ENCODE measurements at places on chromosomes 4 and X.

GRCh38 chr4:67401902-67402301 is 143.4 kb downstream of the CENPC start:
- DNase-seq = no peak

DNA sequence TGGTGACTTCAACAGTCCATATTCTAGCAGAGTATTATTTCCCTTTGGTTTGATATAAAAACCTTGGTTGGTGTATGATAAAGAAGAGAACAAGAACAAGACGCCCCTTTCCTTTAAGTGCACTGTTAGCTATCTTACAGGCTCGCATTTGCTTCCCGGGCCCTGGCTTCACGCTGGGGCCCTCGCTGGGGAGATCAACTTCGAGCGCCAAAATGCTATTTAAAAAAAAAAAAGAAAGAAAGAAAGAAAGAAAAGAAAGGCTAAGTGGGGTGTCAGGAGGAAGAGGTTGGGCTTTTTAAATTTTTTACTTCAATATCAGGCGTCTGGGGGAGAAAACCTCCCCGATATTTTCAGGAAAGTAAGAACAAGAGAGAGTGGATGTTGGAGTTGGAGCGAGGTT is 11.7 kb downstream of the ARX start:
- no peak for DNase-seq

DNA sequence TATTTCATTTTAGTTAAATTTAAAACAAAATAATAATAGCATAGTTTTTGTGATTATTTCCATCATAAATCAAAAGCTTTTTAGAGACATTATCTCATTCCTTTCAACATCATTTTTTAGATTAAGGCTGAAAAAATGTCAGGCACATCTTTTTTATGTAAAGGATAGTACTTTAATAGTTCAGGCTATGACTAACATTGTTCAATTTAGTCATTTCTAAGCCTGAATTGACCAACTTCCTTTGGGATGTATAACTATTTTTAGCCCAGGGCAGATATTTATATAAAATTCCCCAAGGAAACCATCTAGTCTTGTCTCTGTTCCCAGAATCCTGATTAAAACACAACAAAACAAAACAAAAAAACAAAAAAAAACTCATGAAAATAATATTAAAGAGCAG is 145.6 kb upstream of the PCDH18 start:
- no peak for DNase-seq

DNA sequence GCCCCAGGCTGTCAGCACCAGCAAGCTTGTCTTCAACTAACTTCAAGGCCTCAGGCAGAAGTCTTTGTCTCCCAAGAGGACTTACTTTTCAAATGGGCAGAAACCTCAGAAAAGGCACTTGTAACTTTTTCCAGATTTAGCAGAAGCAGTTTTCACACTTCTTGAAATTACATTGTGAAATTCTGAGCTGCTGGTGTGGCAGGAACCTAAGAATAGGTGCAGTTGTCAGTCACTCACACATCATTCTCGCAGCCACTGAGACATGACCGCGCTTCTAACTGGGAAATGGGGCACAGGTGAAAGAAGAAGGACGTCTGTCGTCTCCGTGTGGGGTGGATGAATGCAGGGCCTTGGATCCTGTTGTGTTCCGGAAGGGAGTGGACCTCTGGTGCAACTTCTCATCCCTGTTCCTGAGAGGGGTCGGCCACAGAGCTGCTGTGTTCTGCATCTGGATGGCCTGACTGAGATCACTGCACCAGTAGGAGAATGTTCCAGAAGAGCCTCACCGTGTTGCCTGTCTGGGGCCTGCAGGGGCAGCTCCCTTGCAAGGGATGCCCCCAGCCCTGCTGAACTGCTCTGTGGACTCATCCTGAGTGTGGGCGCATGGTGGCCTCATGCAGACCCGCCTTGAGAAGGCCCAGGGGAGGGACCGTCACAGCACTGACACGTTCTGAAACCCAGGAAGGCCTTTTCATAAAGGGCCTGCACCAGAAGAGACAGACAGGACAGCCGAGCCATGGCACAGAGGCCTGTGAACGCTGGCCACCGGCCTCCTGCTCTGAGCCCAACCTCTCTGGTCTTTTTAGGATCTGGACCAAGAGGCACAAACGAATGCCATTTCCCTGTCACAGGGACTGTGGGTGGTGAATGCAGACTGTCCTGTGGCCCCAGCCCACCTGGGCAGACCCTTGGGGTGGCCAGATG is 18.7 kb downstream of the NAT8L start:
- DNase-seq = no peak

GRCh38 chr4:75849461-75849860 is 52.8 kb downstream of the PPEF2 start:
- DNase-seq = no peak

GRCh38 chr4:111992351-111993168 is 152.7 kb upstream of the FAM241A start:
- DNase-seq = no peak

DNA sequence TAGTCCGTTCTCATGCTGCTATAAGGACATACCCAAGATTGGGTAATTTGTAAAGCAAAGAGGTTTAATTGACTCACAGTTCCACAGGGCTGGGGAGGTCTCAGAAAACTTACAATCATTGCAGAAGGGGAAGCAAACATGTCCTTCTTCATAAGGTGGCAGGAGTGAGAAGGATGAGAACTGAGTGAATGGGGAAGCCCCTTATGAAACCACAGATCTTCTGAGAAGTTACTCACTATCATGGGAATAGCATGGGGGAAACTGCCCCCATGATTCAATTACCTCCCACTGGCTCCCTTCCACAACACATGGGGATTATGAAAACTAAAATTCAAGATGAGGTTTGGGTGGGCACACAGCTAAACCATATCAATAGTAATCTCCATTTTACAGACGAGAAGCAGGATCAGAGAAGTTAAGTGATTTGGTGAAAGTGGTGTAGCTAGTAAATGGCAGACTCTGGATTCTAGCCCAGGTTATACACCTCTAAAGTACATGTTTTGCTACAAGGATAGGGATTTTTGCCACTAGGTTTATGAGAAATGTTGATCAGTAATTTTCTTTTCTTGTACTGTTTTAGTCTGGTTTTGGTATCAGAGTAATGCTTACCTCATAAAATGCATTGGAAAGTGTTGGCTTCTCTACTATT is 47.3 kb upstream of the C1GALT1C1 start:
- DNase-seq = no peak

DNA sequence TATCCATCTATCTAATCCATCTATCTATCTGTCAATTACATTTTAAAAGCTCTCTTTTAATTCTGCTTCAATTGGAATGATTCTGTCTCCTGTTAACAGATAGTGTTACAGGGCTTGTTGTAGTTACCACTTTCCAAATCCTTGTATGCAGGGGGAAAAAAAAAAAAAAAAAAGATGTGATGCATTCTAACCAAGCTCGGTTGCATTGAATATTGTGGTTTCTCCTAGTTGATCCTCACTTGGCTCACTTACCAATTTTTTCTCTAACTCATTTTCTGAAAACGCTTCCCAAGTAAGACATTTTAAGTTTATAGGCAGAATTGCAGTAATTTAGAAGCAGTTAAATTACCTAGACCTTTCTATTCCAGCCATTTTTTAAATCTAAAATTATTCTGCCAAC is 327.9 kb upstream of the PITX2 start:
- DNase-seq = no peak

DNA sequence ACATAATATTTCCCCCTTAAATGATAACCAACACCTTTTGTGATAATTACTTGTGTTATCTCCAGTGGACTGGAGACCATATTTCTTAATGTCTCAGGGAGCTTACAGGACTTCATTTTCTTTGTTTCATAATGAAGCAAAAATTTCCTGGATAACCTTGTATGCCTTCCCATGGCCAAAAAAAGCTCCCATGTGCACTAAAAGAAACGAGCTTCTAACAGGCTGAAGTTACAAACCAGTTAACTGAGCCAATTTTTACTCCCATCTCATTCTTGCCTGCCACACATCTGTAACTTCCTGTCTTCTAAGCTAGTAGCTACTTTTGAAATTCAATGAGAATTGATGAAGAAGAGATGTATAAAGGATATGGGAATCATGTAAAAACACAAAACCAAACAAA is 32.8 kb downstream of the GATB start:
- DNase-seq = no peak

DNA sequence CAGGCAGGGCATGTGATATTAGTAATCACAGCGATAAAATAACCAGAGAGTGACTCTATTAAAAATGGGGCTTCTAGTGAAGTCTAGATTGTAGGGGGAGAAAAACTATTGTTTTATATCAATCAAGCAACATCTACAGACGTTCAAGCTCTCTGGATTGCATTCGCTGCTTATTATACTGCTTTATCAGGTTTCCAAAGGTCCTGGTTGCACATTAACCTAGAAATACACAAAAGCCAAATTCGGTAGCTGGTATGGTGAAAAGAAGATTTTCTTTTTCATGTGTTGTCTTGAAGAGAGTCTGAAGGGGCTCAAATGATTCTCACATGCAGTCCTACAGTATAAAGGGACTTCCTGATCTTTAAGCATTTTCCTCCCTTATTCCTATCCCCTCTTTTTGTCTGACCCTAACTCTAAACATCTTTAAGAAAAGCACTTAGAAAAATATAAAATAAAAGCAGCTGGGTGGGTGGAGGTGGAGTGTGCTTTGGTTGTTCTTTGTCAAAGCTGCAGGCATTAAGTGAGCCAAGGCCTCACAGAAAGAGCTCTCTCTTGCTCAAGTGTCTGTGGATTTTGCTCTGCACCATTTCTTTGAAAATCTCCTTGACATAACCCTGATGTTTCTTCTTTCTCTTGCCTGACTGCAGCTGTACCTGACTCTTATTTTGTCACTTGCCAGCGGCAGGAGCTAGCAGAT is 46.1 kb downstream of the MID1IP1 start:
- no peak for DNase-seq

DNA sequence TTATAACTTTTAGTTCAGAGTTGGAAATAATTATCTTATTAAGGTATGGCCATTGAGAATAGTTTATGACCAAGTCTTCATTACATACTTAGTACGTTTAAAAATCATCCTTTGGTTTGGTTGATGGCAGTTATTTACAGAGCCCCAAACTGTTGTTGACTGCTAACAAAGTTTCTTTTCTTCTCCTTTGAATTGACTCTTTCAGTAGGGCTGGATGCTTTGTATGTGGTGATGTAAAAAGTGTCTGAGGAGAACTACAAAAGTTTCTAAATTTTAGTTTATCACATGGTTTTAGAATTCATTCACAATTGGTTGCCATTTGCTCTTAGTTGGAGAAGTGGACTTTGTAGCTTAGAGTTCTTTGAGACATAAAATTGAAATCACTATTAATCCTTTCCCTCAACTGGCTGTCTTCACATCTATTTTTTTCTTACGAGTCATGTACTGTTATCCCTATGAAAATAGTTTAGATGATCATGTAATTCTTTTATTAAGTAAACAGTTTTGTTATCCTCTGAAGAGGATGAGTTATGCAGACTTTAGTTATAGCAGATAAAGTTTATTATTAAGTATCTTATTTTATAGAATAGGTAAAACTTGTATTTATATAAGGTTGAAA is 14.8 kb downstream of the PTPN13 start:
- DNase-seq = no peak

DNA sequence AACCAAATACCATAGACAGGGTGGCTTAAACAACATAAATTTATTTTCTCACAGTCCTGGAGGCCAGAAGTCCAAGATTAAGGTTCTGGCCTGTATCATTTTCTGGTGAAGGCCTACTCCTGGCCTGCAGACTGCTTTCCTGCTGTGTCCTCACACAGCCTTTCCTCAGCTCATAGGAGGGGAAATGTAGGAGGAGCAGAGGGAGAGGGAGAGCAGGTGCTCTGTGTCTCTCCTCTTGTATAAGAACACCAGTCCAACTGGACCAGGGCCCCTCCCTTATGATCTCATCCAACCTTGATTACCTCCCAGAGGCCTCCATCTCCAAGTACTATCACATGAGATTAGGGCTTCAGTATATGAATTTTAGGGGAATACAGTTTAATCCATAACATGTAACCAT is 34.3 kb downstream of the RAPGEF2 start:
- DNase-seq = no peak

DNA sequence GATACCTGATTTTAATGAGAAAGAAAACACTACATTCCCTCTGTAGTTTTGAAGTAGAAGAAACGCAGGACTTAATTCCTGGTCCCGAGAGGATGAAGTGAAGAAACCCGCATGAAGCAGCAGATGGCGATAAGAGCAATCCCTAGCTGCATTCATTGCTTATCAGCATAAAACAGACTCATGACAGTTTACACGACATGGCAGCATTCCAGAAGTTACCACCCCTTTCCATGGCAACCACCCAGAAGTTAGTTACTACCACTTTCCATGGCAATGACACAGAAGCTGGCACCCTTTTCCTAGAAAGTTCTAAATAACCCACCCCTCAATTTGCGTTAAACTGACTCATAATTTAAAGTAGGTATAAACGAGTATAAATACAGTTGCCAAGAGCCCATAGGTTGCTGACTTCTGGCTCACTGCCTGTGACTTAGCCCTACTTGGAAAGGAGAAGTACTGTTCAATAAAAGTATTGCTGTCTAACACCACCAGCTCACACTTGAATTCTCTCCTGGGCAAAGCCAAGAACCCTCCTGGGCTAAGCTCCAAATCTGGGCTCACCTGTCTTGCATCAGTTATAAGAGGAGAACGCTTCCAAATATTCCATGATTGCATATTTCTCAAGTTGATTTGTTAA is 5.5 kb upstream of the XAGE2 start:
- DNase-seq = no peak

All from stimulated activated CD8-positive, alpha-beta memory T cell treated with anti-CD3 and anti-CD28 coated beads, Interleukin-15, amount 100 ng/mL, for 4 hours (primary cell).